NCI-H1930 (cell line): ENCODE measurements at places on chromosomes 12 and 14.

- DNase-seq = no peak
These were observed 12.2 kb downstream of the CTDSP2 start for GRCh38 chr12:57834086-57834876.

- DNase-seq = no peak
These were observed 1.7 kb upstream of the CFAP54 start for GRCh38 chr12:96487634-96488033.

DNA sequence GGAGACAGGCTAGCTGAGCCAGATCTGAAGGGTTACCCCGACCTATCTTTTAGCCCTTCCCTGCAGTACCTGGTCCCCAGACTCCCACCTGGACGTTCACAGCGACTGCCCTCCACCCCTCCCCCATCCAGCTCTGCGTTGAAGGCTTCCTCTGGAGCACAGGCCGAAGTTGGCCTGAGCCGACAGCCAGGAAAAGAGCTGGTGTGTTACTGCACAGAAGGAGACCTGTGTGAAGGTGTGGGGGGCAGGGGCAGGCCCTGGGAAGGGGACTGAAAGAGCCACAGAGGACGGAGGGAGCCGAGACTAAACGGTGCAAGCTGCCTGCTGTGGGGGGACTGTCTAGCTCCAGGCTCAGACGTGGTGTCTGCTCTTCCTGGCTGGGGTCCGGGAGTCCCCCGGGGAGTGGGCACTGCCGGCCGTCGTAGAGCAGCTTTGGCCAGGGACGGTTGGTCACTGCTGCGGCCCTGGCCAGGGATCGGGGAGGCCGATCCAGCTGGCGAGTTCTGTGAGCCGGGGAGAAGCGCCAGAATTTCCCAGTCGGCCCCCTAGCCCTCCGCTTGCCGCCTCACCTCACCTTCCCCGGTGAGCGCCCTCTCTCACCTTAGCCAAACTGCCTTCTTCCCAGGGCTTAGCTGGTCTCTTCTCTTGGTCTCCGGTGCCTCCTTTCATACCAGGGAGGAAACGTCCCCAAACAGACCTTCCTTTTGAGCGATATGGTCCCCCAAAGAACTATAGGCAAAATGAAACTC lies 899 bp upstream of the COL2A1 start:
- DNase-seq = no peak

DNA sequence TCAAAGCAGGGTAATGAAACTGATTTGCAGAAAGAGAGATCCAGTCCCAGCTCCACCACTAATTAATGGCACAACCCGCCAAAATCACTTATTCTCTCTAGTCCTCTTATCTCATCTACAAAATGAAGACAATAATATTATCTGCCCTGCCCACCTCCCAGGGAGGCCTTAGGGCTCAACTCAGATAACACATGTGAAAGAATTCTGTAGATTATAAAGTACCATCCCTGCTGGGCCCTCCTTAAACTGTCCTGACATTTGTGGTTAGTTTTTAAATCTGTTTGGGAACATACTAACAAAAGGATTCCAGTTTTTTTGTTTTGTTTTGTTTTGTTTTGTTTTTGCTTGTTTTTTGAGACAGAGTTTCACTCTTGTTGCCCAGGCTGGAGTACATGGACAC lies 7.3 kb downstream of the POMT2 start:
- no peak for DNase-seq

DNA sequence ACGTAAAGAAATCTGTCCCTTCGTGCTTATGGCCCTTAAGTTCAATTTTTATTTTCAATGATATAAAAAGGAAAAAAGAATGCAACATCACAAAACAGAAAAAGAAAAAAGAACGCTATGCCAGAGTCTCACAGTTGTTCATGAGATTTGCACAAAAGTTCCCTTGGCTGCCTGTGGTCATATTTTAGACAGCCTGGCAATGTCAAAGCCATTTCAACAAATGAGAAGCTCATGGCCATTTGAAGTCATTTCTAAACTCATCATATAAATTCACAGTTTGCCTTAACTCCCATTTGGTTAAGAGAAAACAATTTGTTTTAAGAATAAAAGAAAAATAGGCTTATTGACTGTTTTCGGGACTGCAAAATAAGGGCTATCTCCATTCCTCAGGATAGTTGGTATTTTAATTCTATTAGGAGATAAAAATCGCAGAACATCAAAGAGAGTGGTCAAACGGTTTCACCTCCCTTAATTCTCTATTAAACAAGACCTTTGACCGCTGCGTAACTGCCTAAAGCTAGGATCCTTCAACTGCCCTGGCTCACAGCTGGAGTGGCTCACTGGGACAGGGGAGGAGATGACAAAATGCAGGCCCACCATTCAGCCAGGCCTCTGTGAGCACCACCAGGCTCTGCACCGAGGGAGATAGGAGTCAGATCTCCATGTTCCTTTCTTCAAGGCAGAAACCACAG lies 119.2 kb upstream of the DAAM1 start:
- no peak for DNase-seq

DNA sequence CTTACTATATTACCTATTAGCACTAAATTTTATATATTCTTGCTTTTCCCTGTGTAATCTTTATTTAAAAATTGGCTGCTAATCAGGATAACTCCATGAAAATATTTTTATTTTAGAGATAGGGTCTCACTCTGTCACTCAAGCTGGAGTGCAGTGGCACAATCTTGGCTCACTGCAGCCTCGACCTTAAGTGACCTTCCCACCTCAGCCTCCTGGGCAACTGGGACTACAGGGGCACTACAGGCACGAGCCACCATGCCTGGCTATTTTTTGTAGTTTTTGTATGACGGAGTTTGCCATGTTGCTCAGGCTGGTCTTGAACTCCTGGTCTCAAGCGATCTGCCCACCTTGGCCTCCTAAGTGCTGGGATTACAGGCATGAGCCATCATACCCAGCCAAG lies 32.4 kb upstream of the VCPKMT start:
- DNase-seq = no peak

GRCh38 chr14:32008602-32009193 lies 68.4 kb upstream of the ARHGAP5 start:
- DNase-seq = no peak

DNA sequence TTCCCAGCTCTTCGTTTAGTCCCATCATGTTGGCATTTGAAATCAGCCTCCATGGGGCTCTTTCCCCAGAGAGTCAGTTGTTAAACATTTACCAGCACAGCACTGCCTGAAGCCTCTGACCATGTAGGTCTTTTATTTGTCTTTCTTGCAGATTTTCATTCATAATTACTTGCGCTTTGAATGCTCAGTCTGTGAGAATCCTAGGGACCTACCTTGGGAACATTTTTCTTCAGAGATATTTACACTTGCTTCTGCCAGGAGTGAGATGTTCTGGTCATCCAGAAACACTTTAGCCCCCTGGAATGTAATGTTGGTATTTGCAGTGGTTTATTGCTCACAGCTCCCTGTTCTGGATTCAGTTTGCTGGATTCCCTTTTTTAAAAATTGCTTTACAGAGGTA lies 41.7 kb downstream of the RPH3A start:
- DNase-seq = no peak

DNA sequence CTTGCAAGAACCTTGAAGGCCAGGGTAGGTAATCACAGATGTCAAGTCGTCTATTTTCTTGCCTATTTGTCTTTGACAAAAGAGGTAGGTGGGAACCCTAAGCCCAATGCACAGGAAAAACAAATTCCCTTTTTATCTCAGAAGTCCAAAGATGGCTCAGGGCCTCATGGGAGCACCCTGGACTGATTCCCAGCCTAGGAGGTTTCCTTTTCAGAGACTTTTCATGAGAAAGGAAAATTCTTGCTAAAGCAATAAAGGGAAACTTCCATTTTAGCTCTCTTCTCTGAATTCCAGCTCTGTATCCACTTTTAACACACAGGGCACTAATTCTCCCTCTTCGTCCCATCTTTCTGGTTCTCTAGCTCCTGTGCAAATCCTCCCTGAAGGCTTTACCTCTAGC lies 1.2 kb downstream of the ZNF641 start:
- DNase-seq = no peak

- no peak for DNase-seq
These were observed 81.8 kb upstream of the PTPRB start for GRCh38 chr12:70719071-70719470.

DNA sequence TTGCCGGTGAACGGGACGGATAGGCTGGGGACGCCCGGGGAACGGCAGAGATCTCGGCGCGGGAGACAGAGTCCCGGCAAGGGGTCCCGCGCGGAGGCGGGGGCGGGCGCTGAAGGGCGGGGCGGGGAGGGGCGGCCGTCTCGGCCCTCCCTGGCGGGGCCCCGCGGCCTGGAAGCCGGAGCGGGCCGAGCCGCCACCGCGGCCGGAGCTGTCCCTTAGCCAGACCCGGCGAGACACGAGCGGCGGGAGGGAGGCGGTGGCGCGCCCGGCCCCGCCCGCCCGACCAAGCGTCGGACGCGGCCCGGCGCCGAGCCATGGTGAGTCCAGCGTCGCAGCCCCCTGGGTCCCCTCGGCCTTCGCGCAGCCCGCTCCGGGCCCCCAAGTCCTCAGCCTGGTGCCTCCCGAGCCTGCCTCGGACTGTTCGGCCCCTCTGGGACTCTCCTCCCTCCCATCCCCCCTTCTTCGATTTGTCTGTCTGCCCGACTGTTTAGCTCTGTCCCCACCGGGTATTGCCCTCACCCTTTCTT lies at the start of gene ARHGEF40:
ARHGEF40 (plus strand) TSS at position 222 of the 527 bp plus-strand sequence; CDS start at position 315, 93 bp downstream.
- DNase-seq = no peak

DNA sequence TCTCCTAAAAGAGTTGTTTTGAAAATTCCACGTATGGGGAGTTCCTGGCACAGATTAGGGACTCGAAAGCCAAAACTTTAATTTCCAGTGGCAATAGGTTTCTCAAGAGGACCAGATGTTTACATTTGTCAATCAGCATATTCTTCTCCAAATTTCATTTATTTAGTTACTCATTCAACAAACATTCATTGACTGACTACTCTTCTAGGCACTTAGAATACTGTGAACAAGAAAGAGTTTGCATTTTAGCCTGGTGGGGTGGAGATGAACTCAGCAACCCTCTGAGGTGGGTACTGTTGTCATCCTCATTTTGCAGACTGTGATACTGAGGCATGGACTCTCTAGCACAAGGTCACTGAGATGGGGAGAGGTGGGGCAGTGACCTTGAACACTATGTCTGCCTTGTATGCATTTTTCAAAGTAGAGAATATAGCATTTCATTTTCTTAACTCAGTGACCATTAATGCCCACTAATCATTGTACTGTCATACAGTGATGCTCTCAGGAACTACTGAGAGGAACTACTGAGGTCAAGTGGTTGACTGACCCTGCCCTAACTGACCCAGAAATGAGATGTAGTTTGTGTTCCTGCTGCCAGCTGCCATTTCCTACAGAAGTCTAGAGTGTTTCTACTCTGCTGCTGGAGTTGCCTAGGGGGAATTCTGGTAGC lies 2.2 kb downstream of the L3HYPDH start:
- DNase-seq = no peak

- no peak for DNase-seq
These were observed 11.8 kb upstream of the CD27 start for GRCh38 chr12:6432991-6433390.

GRCh38 chr14:35821564-35822411 lies 4.3 kb upstream of the BRMS1L start:
- DNase-seq = no peak

DNA sequence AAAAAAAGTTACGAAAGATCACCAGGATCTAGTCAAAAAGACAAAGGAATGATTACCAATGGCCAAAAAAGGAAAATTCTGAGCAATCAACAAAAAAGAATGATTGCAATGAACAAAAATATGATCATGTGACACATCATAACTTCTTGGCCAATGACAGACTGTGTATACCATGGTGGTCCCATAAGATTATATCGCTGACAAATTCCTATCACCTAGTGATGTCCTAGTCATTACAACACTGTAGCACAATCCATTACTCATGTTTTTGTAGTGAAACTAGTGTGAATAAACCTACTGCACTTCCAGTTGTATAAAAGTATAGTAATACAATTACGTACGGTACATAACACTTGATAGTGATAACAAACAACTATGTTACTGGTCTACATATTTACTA lies 12.3 kb downstream of the SEL1L start:
- DNase-seq = no peak

DNA sequence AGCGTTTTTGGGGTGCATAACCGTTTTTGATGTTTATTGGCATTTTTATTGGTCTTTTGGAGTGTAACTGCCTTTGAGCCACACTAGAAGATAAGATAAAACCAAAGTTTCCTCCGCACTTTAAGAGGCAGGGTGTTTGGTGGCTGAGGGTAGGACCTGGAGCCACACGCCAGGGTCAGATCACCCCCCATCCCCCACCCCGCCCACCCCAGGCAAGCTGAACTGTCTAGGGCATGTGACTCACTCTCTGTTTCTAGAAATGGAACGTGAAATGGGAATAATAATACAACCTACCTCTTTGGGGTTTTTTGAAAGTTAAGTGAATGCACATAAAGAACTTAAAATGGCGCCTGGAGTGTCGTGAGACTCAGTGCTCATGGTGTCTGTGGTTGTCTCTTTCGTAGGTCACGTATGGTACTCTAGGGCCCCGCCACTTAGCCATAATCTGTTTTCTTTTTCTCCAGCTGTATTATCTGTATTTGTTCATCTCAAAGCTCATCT lies 56.0 kb downstream of the PPP2R5C start:
- no peak for DNase-seq

- DNase-seq = no peak
These were observed 109.8 kb upstream of the EGLN3 start for GRCh38 chr14:34060651-34060999.

DNA sequence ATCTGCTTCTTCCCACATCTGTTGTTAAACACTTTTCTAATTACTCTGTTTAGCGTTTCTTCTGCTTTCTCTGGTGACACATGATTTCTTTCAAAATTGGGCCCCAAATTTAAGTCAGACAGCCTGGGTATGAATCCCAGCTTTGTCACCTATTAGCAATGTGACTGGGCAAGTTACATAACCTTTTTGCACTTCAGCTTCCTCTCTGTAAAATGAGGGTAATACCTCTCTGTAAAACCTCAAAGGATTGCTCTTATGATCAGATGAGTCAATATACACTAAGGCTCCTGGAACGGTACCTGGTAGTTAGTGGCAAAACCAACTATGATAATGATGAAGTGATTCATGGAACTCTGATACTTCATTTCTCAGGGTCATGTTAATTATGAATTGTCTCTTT lies 33.0 kb downstream of the E2F7 start:
- no peak for DNase-seq

DNA sequence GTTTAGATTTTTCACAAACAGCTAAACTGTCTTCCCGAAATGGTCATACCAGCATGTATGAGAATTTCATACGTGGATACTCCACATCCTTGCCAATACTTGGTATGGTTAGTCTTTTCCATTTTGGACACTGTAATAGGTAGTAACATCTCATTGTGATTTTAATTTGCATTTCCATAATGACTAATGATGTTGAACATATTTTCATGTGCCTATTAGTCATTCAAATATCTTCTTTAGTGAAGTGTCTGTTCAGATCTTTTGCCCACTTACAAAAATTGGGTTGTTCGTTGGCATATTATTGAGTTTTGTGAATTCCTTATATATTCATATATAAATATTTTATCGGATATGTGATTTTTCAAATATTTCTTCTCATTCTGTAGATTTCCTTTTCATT lies 78.0 kb upstream of the GNG2 start:
- DNase-seq = no peak

GRCh38 chr12:65646127-65646643 lies 178.1 kb upstream of the HMGA2 start:
- DNase-seq = no peak

GRCh38 chr12:117202556-117202955 lies 12.3 kb upstream of the FBXO21 start:
- DNase-seq = no peak

- DNase-seq = no peak
These were observed 141.8 kb upstream of the G2E3 start for GRCh38 chr14:30417121-30417520.

GRCh38 chr12:52230364-52231281 lies 2.4 kb upstream of the KRT7 start:
- no peak for DNase-seq

- DNase-seq = no peak
These were observed 11.9 kb downstream of the NUP37 start for GRCh38 chr12:102107970-102108369.
